AML-193 (cell line): ENCODE measurements at places on chromosomes 3 and 15.
A peak's percentile ranks its signal among the peaks of the same experiment; 100 is the strongest.

DNA sequence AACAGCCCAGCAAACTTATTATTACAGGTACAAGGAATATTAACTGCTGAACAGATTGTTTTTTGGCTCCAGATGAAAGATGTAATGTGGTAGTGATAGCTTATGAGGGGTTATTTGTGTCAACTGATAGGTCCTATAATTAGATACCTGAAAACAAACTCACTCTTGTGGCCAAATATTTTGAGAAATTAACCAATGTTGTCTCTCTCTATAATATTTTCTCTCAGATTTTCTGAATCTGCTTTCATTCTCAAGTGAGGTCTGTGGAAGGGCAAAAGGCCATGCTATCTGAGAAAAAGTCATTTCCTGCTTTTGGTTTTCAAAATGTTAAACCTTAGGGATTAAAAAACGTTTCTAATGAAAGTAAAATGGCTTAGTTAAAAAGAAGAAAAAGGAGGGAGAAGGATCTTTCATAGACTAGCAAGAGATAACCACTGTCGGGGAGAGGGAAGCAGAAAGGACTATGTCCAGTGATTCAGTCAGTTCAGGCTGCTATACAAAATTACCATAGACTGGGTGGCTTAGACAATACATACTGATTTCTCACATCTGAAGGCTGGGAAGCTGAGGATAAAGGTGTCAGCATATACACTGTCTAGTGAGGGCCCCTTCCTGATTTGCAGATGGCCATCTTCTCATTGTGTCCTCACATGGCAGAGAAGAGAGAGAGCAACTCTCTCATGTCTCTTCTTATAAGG, 277.5 kb upstream of the P2RY1 start:
- no peak for DNase-seq

GRCh38 chr15:38470816-38471215, 16.9 kb downstream of the FAM98B start:
- no peak for DNase-seq

DNA sequence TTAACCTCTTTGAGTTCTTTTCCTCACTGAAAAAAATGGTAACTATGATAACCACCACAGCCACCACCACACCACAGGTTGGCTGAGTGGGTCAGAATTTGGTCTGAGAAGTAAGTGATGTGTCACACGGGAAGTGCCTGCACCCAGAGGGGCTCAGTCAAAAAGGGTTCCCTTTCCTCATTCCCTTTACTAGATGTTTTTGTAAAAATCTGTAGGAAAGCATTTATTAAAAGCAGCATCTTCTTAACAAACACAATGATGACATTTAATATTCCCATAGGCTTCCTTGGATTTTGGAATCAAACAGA, 23.2 kb downstream of the CFAP92 start:
- DNase-seq = peak; percentile 61

GRCh38 chr3:47113669-47114365, 50.1 kb downstream of the SETD2 start:
- DNase-seq = no peak

DNA sequence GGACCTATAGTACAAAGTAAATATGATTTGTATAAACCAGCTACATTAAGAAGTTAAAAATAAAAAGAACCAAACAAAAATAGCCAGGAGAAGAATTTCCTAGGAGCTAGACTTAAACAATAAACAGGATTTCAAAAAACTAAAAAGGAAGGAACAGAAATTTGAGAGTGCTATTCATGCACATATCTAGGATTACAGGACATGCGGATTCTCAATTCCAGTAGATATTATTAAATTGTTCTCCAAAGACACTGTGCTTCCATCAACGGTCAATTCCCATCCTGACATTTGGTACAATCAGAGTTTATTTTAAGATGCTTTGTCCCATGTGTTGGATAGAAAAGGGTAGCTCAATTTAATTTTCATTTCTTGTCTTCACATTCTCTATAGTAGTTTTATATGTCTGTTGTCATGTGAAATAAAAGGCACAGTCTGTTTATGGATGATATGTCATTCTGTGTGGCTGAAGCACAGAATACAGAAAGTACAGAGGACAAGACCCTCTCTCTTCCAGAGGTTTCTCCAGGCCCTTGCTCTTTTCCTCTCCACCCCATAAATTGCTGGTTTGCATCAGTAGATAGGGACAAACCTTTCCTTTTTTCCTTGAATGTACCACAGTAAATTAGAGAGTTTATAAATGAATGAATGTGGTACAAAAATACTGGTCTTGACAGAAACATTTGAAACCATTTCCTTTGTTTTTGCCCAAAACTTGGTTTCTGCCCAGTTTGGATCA, 3.5 kb downstream of the PLOD2 start:
- DNase-seq = no peak

- no peak for DNase-seq
Observed at GRCh38 chr3:21390856-21391255, 360.2 kb downstream of the ZNF385D start.

DNA sequence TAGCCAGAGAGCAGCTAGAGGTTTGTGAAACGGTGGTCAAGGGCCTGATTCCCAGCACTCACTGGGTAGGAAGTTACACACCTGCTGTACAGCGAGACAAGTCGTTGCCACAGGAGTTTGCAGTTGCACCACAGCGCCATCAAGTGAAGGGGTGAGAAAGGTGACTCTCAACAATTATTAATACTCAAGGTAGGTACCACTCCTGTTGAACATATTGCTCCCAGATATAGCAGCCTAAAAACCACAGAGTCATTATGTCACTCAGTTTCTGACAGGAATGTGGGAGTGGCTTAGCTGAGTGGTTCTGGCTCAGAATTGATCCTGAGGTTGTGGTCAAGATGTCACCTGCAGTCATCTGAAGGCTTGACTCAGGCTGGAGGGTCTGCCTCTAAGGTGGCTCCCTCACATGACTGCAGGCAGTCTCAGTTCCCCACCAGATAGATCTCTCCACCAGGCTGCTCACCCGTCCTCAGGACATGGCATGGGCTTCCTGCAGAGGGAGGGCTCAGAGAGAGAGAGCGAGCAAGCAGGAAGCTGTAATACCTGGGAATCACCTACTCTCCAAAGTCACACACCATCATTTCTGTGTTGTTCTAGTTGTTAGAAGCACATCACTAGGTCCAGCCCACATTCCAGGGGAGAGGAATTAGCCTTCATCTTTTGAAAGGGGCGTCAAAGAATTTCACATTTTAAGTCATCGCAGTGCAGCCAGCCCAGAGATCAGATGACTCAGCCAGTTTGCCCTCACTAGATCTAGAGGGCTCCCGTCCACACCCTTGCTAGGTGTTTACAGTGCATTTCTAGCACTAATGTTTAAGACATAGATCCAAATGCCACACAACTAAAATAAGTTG, 17.0 kb upstream of the ANO10 start:
- peak; percentile 15 for DNase-seq
